Stimulated activated CD4-positive, alpha-beta T cell treated with anti-CD3 and anti-CD28 coated beads, Interleukin-15, amount 100 ng/mL, for 24 hours (primary cell): ENCODE measurements at places on chromosomes 12 and 14.
A peak's percentile ranks its signal among the peaks of the same experiment; 100 is the strongest.

DNA sequence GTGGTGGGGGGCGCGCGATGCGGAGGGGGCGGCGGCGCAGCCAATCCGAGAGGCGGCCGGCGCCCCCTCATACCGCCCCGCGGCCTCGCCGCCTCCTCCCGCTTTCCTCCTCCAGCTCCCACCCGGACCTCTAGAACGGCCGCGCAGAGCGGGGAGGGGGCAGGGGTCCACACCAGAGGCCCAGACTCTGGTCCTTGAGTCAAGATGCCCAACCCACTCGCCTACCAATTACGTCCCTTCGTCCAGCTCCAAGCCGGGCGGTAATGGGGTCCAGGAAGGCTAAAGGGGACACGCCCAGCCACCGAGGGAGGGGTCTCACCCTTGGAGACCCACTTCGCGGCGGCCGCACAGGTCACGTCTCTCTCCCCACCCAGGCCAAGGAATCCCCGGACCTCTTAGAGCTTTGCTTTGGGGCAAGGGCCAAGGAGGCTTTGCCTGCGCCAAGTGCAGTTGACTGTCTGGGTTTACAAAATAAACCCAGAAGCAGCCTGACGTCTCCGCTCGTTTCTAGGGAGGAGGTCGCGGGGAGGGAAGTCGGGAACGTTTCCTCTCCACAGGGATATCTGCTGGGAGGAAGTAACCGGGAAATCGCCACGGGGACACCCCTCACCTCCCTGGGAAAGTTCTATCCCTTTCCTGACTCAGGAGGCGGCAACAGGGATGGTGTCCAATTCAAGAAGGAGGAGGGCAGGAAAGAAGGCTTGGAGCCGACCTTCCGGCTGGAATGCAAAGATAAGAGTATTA is 394 bp upstream of the AMIGO2 start:
- DNase-seq, result peak; percentile 55

DNA sequence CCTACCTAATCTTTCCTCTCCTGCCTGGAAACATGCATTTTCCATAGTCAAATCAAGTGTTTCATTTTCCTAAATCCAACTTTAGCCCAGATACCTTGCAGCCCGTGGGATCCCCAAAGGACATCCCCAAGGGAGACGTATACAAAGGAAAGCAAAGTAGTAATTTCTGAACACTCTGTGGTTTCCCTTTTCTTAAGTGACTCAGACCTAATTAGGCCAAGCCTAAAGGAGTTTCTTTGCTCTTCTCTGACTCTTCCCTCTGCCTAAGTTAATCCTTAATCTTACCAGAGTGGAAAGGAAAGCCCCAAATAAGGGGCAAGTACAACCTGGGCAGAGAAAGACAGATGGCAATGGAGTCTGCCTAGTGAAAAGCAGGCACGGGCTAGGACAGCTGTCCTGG is 250.3 kb downstream of the SPTSSA start:
- DNase-seq, result no peak

GRCh38 chr12:66235626-66236281 is 46.7 kb downstream of the IRAK3 start:
- DNase-seq, result no peak

GRCh38 chr14:76473481-76474263 is 97.7 kb downstream of the ESRRB start:
- no peak for DNase-seq

- DNase-seq, result no peak
These were observed 1.1 kb downstream of the PAX9 start for GRCh38 chr14:36662543-36663403.
